ENCODE measurements at places on chromosomes 12 and 14. TPM values are rescaled to one million over a fixed set of nuclear protein-coding genes. Genes with fewer than 3 reads are reported as not detected.

- no peak overlapping the region for H3K4me3 ChIP-seq
- H3K4me1 ChIP-seq: no peaks in the 10 kb centered on the region
- no peak for DNase-seq
Observed at GRCh38 chr14:56794088-56794556, 16.2 kb downstream of the OTX2 start.

- no peak overlapping the region for H3K4me3 ChIP-seq
- DNase-seq: no peak
- no peak overlapping the region for H3K27ac ChIP-seq
- no peaks in the 10 kb centered on the region for H3K36me3 ChIP-seq
- no peaks in the 10 kb centered on the region for H3K27me3 ChIP-seq
Observed at GRCh38 chr14:77988970-77989369, 181.2 kb upstream of the NRXN3 start.

DNA sequence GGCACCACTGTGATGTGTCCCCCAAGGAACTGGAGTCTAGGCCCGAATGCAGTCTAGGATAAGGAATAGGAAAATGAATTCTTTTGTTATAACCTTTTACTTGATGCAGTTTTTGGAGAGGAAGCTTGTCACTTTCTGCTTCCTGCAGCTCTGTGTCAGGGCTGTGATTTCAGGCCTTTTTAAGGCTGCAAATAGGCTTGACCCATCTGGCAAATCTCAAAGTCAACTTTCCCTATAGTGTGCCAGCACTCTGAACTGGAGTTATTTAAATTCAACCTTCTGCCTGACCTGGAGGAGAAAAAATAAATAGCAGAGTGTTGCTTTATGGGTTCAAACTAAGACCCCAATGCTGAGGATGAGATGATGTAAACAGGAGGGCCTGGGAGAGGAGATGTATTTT is 51.8 kb upstream of the CEP83 start:
- no peak overlapping the region for H3K4me3 ChIP-seq
- DNase-seq: no peak
- H3K27me3 ChIP-seq: no peaks in the 10 kb centered on the region

GRCh38 chr12:22014041-22014782 is 31.8 kb upstream of the CMAS start:
- no peak overlapping the region for H3K27ac ChIP-seq
- DNase-seq: peak; percentile 33
- H3K4me3 ChIP-seq: no peak overlapping the region
- no peaks in the 10 kb centered on the region for H3K36me3 ChIP-seq
- H3K4me1 ChIP-seq: no peaks in the 10 kb centered on the region

DNA sequence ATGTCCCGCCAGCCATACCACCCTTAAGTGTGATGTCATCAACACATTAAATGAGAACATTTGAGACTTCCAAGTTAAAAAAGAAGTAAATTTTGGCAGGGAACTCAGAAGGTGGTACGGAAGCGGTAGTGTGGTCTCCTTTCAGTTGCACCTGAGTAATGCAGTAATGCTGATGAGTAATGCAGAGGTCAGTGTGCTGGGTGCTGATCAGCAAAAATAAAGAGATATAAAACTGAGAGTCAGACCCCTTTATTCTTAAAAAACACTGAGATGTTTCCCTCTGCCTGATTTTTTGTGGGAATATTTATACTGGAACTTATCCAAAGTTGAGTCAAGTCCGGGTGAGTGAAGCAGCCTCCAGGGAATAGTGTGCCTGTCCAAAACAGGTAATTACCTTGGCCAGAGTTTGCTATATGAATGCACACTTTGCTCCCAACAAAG is 370.6 kb upstream of the PRICKLE1 start:
- H3K27ac ChIP-seq: no peak overlapping the region
- H3K27me3 ChIP-seq: no peaks in the 10 kb centered on the region
- no peaks in the 10 kb centered on the region for H3K36me3 ChIP-seq
- no peaks in the 10 kb centered on the region for H3K4me1 ChIP-seq

- no peaks in the 10 kb centered on the region for H3K4me1 ChIP-seq
- H3K27ac ChIP-seq: no peak overlapping the region
- no peak for DNase-seq
- no peak overlapping the region for H3K4me3 ChIP-seq
- no peaks in the 10 kb centered on the region for H3K36me3 ChIP-seq
- no peaks in the 10 kb centered on the region for H3K27me3 ChIP-seq
Observed at GRCh38 chr12:126944684-126945083, 1322.3 kb upstream of the TMEM132C start.

DNA sequence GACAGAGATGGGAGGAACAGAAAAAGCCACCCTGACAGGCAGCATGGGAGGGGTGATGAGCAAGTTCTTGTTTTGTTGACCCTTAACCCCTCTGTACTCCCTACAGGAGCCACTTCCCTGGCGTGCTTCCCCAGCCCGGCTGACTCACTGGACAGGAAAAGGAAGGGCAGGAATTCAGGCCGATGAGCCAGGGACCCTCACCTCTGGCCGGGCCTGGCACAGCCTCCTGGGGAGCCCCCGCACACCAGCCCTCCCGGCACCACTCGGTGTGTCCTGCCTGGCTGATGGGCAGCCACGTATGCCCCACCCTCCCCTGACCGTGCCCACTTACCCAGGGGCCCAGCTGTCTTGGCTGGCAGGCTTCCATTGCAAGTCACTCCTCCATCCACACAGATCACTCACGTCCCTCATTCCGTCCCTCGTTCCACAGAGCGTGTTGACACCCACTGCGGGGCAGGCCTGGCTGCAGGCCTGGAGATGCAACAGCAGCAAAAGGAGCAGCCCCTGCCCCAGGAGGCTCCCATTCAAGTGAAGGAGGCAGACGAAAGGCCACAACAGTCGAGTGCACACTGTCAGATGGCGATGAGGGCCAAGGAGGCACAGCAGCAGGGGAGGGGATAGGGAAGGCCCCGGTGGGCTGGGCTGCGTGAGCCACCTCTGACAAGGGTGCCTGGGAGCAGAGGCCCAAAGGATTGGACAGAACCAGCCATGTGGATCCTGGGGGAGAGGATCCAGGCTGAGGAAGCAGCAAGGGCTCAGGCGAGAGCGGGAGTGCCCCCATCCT is 19.7 kb upstream of the CD9 start:
- no peak overlapping the region for H3K4me3 ChIP-seq
- H3K27me3 ChIP-seq: no peaks in the 10 kb centered on the region
- H3K4me1 ChIP-seq: peaks cover 49% of the 10 kb centered on the region
- DNase-seq: peak; percentile 74
- peak overlapping the region; percentile 58 for H3K27ac ChIP-seq

GRCh38 chr12:58881816-58882215 is 38.5 kb downstream of the LRIG3 start:
- peaks cover 71% of the 10 kb centered on the region for H3K36me3 ChIP-seq
- DNase-seq: no peak
- no peaks in the 10 kb centered on the region for H3K27me3 ChIP-seq
- H3K27ac ChIP-seq: no peak overlapping the region
- no peak overlapping the region for H3K4me3 ChIP-seq
- H3K4me1 ChIP-seq: peaks cover 14% of the 10 kb centered on the region

GRCh38 chr12:81329085-81329484 is 251.2 kb downstream of the ACSS3 start:
- no peak overlapping the region for H3K4me3 ChIP-seq
- H3K27me3 ChIP-seq: no peaks in the 10 kb centered on the region
- H3K27ac ChIP-seq: no peak overlapping the region

DNA sequence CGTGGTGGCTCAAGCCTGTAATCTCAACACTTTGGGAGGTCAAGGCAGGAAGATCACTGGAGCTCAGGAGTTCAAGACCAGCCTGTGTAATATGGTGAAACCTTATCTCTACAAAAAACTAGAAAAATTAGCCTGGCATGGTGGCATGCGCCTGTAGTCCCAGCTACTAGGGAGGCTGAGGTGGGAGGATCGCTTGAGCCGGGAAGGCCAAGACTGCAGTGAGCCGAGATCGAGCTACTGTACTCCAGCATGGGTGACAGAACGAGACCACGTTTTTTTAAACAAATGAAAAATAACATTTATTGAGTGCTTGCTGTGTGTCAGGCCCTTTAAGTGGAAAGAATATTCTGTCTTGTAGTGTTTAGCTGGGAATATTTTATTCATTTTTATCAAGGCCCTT is 26.6 kb upstream of the CLMN start:
- no peak overlapping the region for H3K4me3 ChIP-seq
- H3K4me1 ChIP-seq: no peaks in the 10 kb centered on the region
- no peak for DNase-seq
- no peak overlapping the region for H3K27ac ChIP-seq
- no peaks in the 10 kb centered on the region for H3K36me3 ChIP-seq

DNA sequence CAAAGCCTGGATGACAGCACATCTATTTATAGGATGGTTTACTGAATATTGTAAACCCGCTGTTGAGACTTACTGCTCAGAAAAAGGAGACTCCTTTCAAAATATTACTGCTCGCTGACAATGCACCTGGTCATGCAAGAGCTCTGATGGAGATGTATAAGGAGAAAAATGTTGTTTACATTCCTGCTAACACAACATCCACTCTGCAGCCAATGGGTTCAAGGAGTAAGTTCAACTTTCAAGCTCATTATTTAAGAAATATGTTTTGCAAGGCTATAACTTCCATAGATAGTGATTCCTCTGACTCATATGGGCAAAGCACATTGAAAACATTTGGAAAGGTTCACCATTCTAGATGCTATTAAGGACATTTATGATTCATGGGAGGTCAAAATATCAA is 201.7 kb downstream of the SNAPC1 start:
- H3K27me3 ChIP-seq: no peaks in the 10 kb centered on the region
- DNase-seq: no peak
- no peaks in the 10 kb centered on the region for H3K36me3 ChIP-seq
- no peaks in the 10 kb centered on the region for H3K4me1 ChIP-seq

DNA sequence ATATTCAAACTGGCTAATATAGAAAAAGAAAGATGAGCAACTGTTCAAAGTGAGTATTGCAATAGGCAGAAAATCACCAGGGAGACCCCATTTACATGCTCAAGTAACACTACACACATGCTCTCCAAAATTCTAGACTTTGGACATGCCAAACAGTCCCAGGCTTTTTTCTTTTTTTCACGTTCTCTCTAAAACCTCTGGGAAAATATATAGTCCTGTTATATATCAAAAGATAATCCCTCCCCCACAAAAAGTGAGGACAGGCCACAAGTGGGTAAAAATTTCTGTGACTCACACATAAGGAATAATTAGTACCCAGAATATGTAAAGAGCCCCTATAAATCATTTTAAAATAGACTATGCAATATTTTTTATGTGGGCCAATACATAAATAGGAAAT is 55.2 kb downstream of the EFCAB11 start:
- no peak overlapping the region for H3K4me3 ChIP-seq
- no peak overlapping the region for H3K27ac ChIP-seq
- no peaks in the 10 kb centered on the region for H3K36me3 ChIP-seq
- no peak for DNase-seq

DNA sequence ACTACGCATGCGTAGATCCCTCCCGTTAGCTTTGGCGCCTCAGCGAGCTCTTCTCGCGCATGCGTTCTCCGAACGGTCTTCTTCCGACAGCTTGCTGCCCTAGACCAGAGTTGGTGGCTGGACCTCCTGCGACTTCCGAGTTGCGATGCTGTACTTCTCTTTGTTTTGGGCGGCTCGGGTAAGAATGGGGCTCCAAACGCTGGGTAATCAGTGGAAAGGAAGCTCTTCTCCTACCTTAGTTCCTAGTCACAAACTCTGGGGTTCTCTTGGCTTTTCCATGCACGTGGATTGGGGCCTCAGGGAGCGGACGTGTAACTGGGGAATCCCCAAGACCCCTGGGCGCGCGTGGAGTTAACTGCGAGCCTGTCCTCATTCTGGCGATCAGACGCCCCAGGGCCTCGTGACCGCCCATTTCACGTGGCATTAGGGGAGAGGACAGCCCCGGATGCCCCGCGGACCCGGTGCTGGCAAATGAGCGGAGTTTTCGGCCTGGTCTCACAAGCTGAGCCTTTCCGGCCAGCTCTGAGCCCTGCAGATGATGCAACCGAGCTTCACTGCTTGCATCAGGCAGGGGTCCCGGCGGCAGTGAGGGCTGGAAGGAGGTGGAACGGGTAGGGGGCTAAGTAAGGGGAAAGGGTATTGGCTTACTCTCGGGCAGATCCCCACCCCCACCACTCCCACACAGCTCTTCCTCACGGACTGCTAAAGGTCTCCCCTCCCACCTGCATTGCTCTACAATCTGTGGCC is at the start of gene SHMT2:
Gene SHMT2, plus strand, starts transcription at position 78 of the 747 bp plus-strand sequence. Its CDS starts 68 bp downstream, at position 146.
- peaks cover 12% of the 10 kb centered on the region for H3K27me3 ChIP-seq
- peak within 1 kb of the TSS; percentile 89 for H3K27ac ChIP-seq
- peak; percentile 95 for DNase-seq
- H3K4me3 ChIP-seq: peak within 1 kb of the TSS; percentile 60

GRCh38 chr12:96980991-96981414 is 73.9 kb downstream of the NEDD1 start:
- no peak overlapping the region for H3K27ac ChIP-seq
- no peaks in the 10 kb centered on the region for H3K27me3 ChIP-seq
- no peak overlapping the region for H3K4me3 ChIP-seq

- no peaks in the 10 kb centered on the region for H3K36me3 ChIP-seq
- no peak overlapping the region for H3K4me3 ChIP-seq
- H3K27me3 ChIP-seq: no peaks in the 10 kb centered on the region
- H3K4me1 ChIP-seq: no peaks in the 10 kb centered on the region
Observed at GRCh38 chr14:103545915-103546651, 16.4 kb downstream of the BAG5 start.

- H3K36me3 ChIP-seq: no peaks in the 10 kb centered on the region
- DNase-seq: no peak
- no peak overlapping the region for H3K27ac ChIP-seq
- no peak overlapping the region for H3K4me3 ChIP-seq
Observed at GRCh38 chr12:32706335-32707024, 27.4 kb downstream of the DNM1L start.

DNA sequence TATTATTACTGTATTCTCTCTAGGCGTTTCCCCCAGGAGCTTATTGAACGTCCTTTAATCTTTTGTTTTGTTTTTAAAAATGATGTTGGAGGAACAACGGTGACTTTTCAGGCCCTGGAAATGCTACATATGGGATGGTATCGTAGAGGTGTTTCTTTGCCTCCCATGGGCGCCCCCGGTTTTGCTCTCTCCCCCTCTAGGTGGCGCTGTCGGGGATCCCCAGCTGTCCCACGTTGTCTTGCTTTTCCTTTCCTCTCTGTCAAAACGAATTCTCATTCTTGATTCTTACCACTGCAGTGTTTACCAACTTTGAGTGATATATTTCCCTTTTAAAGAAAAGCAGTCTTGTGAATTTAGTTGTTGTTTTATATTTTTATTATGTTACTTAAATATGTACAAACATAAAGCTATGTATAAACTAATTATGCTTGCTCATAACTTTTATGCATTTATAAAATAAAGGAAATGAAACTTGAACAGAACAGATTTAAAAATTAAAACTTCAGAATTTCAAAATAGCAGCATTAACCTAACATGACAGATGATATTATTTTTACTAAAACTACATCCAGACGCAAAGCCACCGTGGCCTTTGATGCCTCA is 171.9 kb downstream of the RGS6 start:
- H3K27ac ChIP-seq: no peak overlapping the region
- H3K4me1 ChIP-seq: no peaks in the 10 kb centered on the region
- DNase-seq: no peak
- no peaks in the 10 kb centered on the region for H3K36me3 ChIP-seq
- H3K27me3 ChIP-seq: no peaks in the 10 kb centered on the region

The DIO2 gene
- total RNA-seq: not detected

The PYGL gene
- total RNA-seq: 119 TPM

The PRB2 gene
- total RNA-seq: not detected

The CFAP251 gene
- total RNA-seq: 1.5 TPM

The TAS2R42 gene
- not detected for total RNA-seq

The NRIP2 gene
- total RNA-seq: 0.29 TPM

The GYS2 gene
- 28.4 TPM for total RNA-seq

The MAGOHB gene
- 7.9 TPM for total RNA-seq

The KLC1 gene
- 46.7 TPM for total RNA-seq

The ATP5MC2 gene
- total RNA-seq: 160 TPM
